ENCODE measurements at places on chromosomes 1 and 21. TPM values are rescaled to one million over a fixed set of nuclear protein-coding genes. Genes with fewer than 3 reads are reported as not detected.
A peak's percentile ranks its signal among the peaks of the same experiment; 100 is the strongest.

DNA sequence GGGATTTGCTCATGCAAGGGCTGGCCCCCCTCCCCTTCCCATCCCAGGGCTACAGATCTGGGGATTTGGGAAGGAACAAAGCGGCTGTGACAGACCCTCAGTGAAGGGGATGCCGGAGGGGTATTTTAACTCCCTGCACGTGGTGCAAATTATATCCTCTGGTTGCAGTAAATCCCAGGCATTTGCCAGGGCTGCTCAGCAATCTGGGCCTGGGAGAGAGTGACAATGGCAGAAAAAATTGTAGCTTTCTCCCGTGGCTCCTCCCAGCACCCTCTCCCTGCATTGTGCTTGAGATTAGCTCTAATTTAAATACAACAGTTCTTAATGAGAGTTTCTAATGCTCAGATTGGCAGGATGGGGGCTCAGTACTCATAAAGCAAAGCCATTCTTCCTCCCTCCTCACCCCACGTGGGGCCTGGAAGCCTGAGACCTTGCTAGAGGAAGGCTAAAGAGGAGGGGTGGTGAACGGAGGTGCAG is 129.9 kb upstream of the CD34 start:
- H3K4me1 ChIP-seq, result peaks cover 9% of the 10 kb centered on the region
- H3K27me3 ChIP-seq, result no peaks in the 10 kb centered on the region

DNA sequence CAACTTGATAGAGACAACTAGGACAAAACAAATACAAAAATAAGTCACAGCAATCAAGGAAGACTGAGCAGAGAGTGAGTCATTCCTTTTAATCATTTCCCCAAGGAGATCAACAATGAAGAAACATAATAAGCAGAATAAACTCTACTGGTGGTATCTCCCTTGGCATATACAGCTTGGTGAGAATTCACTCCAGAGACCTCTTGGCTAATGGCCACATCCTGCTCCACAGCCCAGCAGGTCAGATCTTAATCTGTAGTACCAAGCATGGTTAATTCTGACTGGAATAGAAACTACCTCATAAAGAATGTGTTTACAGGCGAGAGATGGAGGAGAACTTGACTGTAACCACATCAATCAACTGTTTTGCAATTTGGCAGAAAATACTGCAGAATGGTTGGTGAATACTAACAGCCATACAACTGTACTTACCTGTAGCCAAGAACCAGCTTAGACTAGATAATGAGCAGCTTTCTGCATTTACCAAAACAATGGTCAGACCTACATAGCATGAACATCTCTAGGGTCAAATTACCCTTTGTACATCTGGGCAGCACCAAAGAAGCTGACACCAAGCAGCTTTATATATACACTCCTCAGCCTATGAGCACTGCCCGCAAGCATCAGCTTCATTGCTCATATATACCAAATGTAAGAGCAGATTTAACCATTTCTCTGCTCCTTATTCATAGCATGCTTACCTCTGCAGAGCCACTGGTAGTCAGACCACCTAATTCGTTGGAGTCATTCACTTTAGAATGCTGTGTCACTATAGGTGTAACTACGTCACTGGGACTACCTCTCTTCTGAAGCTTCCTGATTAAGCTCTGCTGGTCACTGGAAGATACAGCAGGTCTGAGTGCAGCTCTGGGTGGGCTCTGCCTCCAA is 51.0 kb downstream of the KIAA0319L start:
- H3K4me3 ChIP-seq, result no peak overlapping the region
- peak; percentile 39 for DNase-seq
- no peaks in the 10 kb centered on the region for H3K27me3 ChIP-seq
- H3K36me3 ChIP-seq, result peaks cover 15% of the 10 kb centered on the region

GRCh38 chr1:236137285-236137852 is 5.0 kb upstream of the GPR137B start:
- no peak overlapping the region for H3K4me3 ChIP-seq
- DNase-seq, result no peak
- peaks cover 5% of the 10 kb centered on the region for H3K4me1 ChIP-seq

RPE65 gene
- polyA plus RNA-seq, result 0.02 TPM

GRCh38 chr1:228511546-228512445 is 24.6 kb downstream of the RNF187 start:
- no peaks in the 10 kb centered on the region for H3K36me3 ChIP-seq
- no peak overlapping the region for H3K27ac ChIP-seq
- no peak for DNase-seq
- no peaks in the 10 kb centered on the region for H3K4me1 ChIP-seq
- no peak overlapping the region for H3K4me3 ChIP-seq

- peaks cover 31% of the 10 kb centered on the region for H3K27me3 ChIP-seq
- no peaks in the 10 kb centered on the region for H3K4me1 ChIP-seq
- no peak overlapping the region for H3K27ac ChIP-seq
- no peak overlapping the region for H3K4me3 ChIP-seq
- no peaks in the 10 kb centered on the region for H3K36me3 ChIP-seq
- no peak for DNase-seq
Measured at GRCh38 chr1:13492711-13493110, 21.1 kb downstream of the LRRC38 start.

- no peak for DNase-seq
- H3K4me3 ChIP-seq, result no peak overlapping the region
- no peaks in the 10 kb centered on the region for H3K4me1 ChIP-seq
- no peak overlapping the region for H3K27ac ChIP-seq
Measured at GRCh38 chr1:19495799-19496526, 10.6 kb upstream of the CAPZB start.

- no peaks in the 10 kb centered on the region for H3K4me1 ChIP-seq
- peak; percentile 66 for DNase-seq
- peak overlapping the region; percentile 71 for H3K4me3 ChIP-seq
Measured at GRCh38 chr1:231626951-231627614, 493 bp downstream of the DISC1 start.

- H3K4me1 ChIP-seq, result no peaks in the 10 kb centered on the region
- H3K27me3 ChIP-seq, result peaks cover 78% of the 10 kb centered on the region
- H3K27ac ChIP-seq, result no peak overlapping the region
- H3K36me3 ChIP-seq, result no peaks in the 10 kb centered on the region
- DNase-seq, result no peak
Measured at GRCh38 chr1:152107031-152107983, 7.9 kb downstream of the TCHH start.

SYCP1 gene
- not detected for polyA plus RNA-seq

DNA sequence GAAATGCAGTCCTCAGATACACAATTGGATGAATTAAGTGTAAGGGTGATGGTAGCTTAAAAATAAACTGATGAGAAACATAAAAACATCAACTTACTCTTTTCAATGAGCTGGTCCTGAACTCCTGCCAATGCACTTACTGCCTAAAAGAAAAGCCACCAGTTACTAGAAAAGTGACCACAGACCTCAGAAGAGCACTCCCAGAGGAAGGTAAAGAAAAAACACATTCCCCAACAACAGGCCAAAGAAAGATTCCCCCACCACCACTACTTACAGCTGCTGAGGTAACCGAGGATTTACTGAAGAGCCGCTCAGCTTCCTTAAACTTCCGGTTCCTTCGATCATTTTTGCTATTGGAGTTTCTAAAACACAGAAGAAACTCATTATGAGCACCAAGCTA is 5.4 kb downstream of the MEAF6 start:
- peak; percentile 15 for DNase-seq
- no peaks in the 10 kb centered on the region for H3K27me3 ChIP-seq
- no peak overlapping the region for H3K4me3 ChIP-seq
- no peak overlapping the region for H3K27ac ChIP-seq

GRCh38 chr1:37438869-37439343 is 35.5 kb upstream of the ZC3H12A start:
- no peak for DNase-seq
- no peaks in the 10 kb centered on the region for H3K4me1 ChIP-seq
- no peak overlapping the region for H3K27ac ChIP-seq
- no peaks in the 10 kb centered on the region for H3K36me3 ChIP-seq

GRCh38 chr1:20474996-20475395 is 11.0 kb downstream of the CAMK2N1 start:
- H3K36me3 ChIP-seq, result no peaks in the 10 kb centered on the region
- no peak overlapping the region for H3K4me3 ChIP-seq
- H3K27ac ChIP-seq, result peak overlapping the region; percentile 65

SEC16B gene
- 0.32 TPM for polyA plus RNA-seq

ACTL8 gene
- not detected for polyA plus RNA-seq

TEX35 gene
- polyA plus RNA-seq, result not detected

GRCh38 chr1:89555550-89555949 is 30.9 kb downstream of the LRRC8B start:
- peaks cover 4% of the 10 kb centered on the region for H3K4me1 ChIP-seq
- H3K27me3 ChIP-seq, result no peaks in the 10 kb centered on the region
- no peaks in the 10 kb centered on the region for H3K36me3 ChIP-seq
- H3K4me3 ChIP-seq, result no peak overlapping the region
- DNase-seq, result no peak
- H3K27ac ChIP-seq, result no peak overlapping the region

C1orf74 gene
- 2.1 TPM for polyA plus RNA-seq

DNA sequence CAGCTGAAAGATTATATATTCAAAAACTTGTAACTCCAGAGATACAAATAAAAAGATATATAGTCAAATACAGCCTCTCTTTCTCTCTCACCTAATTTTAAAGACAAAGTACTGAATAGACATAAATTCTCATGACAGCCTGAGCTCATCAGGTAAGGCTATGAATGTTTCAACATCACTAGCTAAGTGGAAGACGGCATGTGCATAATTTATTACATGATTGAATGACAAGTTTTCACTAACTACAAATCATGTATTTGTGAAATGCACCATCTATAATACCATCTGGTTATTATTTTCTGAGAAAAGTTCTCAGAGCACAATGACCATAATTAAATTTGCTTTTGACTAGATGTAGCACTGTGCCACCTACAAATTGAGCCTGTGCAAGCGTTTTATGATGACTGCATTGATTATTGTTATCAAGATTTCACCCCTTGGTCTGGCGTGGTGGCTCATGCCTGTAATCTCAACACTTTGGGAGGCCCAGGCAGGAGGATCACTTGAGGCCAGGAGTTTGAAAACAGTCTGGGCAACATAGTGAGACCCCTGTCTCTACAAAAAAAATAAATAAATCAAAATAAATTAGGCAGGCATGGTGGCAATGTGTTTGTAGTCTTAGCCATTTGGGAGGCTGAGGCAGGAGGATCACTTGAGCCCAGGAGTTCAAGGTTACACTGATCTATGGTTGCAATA is 128.2 kb downstream of the APP start:
- peak overlapping the region; percentile 70 for H3K27ac ChIP-seq
- H3K27me3 ChIP-seq, result no peaks in the 10 kb centered on the region
- no peak overlapping the region for H3K4me3 ChIP-seq
- no peak for DNase-seq
- peaks cover 7% of the 10 kb centered on the region for H3K4me1 ChIP-seq

GRCh38 chr1:107940701-107941100 is 24.3 kb downstream of the VAV3 start:
- H3K27me3 ChIP-seq, result no peaks in the 10 kb centered on the region
- no peak overlapping the region for H3K27ac ChIP-seq
- H3K4me1 ChIP-seq, result peaks cover 7% of the 10 kb centered on the region

FAM167B gene
- 1.6 TPM for polyA plus RNA-seq

EPHA8 gene
- 0.02 TPM for polyA plus RNA-seq

DNA sequence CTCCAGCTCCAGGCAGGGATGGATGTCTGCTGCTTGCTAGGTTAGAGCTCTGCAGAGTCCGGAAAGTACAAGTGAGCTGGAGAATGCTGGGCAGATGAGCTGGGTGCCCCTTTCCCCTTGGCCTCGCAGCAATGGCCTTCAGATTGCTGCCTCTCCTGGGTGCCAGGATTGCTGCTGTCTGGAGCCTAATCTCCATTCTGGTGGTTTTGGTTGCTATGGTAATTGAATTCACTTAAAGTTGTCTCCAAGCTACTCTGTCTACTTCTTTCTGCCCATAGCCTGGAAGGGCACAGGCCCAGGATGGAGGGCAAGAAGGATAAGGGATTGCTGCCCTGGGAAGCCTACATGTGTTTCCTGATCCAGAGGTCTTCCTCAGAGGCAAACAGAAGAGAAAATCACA is 14.6 kb upstream of the KCND3 start:
- no peaks in the 10 kb centered on the region for H3K36me3 ChIP-seq
- no peaks in the 10 kb centered on the region for H3K27me3 ChIP-seq
- no peak overlapping the region for H3K27ac ChIP-seq
- no peak overlapping the region for H3K4me3 ChIP-seq
- no peak for DNase-seq

DOP1B gene
- 4.9 TPM for polyA plus RNA-seq

GRCh38 chr1:10415211-10415930 is 14.9 kb upstream of the CENPS start:
- no peak for DNase-seq
- no peak overlapping the region for H3K4me3 ChIP-seq
- H3K27ac ChIP-seq, result 0 out of 2 replicates have a peak overlapping the region, but pooled peaks have one; percentile 4
- H3K4me1 ChIP-seq, result no peaks in the 10 kb centered on the region
- peaks cover 65% of the 10 kb centered on the region for H3K36me3 ChIP-seq

FCER1G gene
- polyA plus RNA-seq, result 0.34 TPM

DNA sequence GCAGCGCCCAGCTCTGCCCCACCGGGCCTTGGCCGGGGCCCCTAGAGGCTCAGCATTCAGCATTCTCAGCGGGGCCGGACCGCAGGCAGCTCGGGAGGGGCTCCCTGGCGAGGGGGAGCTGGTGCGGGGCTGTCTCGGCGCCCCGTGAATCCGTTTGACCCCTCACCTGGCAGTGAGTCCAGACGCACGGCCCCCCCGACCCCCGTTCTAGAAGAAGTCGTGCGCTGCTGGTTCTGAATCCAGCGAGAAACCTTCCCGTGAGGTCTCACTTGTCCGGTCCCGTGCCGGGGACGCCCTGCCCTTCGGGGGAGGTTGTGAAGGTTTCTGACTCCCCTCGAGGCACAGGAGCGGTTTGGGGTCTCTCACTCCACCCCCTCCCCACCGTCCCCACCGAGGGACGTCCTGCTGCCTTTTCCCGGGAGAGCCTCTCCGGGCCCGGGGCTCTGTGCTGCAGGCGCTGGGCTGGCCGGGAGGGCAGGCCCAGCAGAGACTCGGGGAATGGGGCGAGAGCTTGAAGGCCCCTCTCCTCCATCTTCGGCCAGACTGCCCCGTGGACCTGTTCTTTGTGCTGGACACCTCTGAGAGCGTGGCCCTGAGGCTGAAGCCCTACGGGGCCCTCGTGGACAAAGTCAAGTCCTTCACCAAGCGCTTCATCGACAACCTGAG is 655 bp downstream of the COL6A1 start:
- peaks cover 24% of the 10 kb centered on the region for H3K4me1 ChIP-seq
- H3K27ac ChIP-seq, result peak overlapping the region; percentile 44
